ENCODE measurements at places on chromosomes 11 and 22.

DNA sequence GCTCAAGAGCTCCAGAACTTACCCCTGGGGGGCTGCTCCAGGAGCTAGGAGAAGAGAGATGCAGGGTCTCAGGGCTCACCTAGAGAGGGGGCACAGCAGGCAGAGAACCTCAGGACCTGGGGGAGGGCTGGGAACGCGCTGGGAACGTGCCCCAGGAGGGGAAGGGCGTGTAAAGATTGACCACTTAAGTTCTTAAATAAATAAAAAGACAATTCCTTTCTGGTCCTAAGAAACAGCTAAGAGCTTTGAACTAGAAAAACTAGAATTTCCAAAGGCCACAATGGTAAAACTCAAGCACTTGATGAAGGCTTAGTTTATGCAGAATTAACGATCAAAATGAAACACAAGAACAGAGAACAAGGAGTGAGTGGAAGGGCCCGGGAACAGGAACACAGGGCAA lies 89.1 kb downstream of the CELSR1 start:
- DNase-seq, result no peak

GRCh38 chr11:9207229-9207628 lies 57.9 kb downstream of the DENND5A start:
- DNase-seq, result no peak

DNA sequence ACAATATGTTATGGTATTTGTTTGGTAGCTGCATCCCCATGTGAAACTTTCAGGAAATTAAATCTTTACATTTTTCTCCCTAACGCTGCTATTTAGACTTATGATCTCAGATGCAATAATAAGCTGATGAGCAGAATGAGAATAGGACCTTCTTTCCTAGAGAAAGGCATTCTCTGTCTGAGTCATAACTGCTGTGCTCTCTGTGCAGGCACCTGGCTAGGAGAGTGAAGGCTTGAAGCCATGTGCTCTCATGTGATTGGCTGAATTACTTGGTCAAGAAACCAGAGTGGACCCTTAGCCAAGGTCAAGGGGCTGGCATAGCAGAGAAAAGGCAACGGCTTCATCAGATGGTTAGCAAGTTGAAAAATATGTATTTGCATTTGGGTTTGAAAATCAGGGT lies 185.0 kb downstream of the ADAMTS15 start:
- no peak for DNase-seq

- no peak for DNase-seq
Measured at GRCh38 chr22:20571531-20572007, 64.2 kb downstream of the MED15 start.

GRCh38 chr22:42560781-42561180 lies 7.0 kb downstream of the SERHL2 start:
- DNase-seq, result no peak

GRCh38 chr11:86014221-86014620 lies 54.7 kb downstream of the PICALM start:
- DNase-seq, result no peak

DNA sequence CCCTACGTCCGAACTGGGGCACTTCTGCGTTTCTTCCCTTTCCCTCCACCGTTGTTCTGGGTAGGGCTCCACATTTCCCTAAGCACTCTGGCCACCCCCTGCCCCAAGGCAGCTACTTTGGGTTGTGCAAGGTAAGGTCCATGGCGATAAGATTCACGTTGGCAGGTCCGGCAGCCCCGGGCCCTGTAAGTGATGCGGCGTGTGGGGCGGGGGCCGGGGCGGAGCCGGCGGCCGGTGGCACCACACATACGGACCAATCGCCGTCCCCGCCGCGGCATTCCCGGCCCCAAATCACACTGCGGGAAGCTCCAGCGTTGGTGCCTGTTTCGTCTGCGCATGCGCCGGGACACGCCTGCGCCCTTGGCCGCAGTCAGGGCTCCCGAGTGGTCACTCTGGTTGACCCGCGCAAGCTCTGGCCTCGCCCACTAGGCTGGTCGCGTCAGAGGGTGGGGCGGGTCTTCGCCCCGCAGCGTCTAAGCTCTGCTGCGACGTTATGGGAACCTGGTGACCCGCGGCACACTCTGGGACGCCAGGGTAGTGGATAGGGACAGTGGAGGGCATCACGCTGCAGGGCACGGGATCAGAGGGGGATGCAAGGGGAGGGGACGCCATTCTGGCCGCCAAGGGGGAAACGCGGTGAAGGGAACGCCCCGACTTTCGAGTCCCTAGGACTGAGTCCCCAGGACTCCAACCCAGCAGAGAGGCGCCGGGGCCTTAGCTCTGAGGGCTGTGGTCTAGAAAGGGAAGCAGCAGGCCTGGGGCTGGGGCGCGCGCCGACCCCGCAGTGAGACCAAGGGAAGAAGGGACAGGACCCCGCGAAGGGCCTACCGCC lies 1.6 kb downstream of the FADS1 start:
- DNase-seq, result no peak

- peak; percentile 43 for DNase-seq
Measured at GRCh38 chr22:33302049-33302545, 243.9 kb upstream of the SYN3 start.

- DNase-seq, result no peak
Measured at GRCh38 chr11:1304380-1304779, 5.1 kb downstream of the TOLLIP start.

DNA sequence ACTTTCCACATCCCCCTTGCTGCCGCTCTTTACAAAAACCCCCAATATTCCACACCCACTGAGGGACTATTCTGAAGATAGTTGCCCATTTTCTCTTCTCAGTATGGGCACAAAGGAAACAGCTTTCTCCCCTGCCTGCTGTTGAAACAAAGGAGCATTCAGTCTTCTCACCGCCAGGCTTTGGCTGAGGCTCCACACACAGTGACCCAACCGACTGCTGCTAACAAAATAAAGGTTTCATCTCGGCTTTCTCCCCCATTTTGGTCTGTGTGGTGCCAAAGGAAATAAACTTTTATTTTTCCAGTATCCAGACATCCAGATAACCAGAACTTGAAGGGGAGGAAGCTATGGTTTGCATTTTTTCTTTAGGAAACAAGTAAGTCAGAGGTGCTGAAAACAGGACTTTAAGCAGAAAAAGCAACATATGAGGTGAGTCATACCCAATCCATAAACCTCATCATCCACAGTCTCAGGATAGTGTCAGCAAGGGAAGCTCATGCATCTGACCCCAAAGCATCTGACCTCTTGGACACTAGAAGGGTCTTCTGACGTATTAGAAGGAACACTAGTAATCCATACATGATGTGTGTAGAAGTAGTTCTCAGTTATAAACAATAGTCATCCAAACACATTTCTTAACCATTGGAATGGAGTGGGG lies 6.4 kb downstream of the CLMP start:
- no peak for DNase-seq

- DNase-seq, result no peak
Measured at GRCh38 chr11:111735262-111736116, 30.7 kb downstream of the PPP2R1B start.

DNA sequence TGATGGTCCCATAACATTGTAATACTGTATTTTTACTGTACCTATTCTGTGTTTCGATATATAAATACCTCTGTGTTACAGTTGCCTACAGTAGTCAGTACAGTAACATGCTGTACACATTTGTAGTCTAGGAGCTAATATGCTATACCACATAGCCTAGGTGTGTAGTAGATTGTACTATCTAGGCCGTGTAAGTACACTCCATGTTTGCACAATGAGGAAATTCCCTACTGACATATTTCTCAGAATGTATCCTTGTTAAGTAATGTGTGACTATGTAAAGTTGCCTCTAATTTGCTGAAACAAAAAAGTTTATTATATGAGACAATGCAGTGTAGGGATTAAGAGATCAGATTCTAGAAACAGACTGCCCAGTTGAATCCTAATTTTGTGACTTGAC lies 21.3 kb downstream of the CAPRIN1 start:
- DNase-seq, result no peak

- DNase-seq, result no peak
Measured at GRCh38 chr11:19460718-19461405, 220.1 kb upstream of the E2F8 start.

DNA sequence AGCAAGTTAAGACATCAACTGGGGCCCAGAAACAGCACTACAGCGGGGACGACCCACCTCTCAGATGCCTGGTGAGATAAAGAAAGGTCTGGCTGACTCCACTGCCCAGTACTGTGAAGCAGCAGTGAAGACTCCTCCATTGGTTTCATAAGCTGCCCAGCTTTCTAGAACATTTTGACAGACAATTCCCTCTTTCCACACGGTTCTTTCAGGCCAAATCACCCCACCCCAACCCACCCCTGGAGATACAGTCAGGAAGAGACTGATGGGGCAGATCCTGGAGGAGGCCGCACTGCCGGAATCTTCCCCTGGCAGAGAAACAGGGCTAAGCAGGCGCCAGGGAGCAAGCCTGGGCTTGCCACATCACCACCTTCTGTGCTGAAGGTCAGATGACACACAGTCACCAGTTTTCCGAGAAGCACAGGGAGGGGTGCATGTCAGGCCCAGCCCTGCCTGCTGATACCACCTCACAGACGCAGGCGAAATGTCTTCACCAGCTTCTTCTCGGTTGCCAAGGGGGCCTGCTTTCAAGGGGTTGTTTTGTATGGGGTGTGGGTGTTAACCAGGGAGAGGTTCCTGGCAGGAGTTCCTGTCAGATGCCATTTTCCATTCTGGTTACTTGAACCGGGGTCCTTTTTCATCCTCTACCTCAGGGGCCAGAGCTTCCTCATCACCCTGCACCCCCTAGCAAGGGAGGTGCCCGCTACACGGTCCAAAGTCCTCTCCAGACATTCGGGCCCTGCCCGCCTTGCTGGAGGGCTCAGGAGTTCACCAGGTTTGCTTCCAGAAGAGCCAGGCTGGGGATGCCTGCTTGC lies 1.4 kb upstream of the NEAT1 start:
- peak; percentile 81 for DNase-seq

GRCh38 chr11:86805873-86806310 lies 5.5 kb downstream of the PRSS23 start:
- peak; percentile 31 for DNase-seq

GRCh38 chr22:46361826-46362202 lies 26.3 kb downstream of the TRMU start:
- DNase-seq, result no peak

GRCh38 chr22:25027959-25028840 lies 75.7 kb downstream of the KIAA1671 start:
- DNase-seq, result no peak

- no peak for DNase-seq
Measured at GRCh38 chr11:31882951-31883392, 71.8 kb upstream of the PAX6 start.

DNA sequence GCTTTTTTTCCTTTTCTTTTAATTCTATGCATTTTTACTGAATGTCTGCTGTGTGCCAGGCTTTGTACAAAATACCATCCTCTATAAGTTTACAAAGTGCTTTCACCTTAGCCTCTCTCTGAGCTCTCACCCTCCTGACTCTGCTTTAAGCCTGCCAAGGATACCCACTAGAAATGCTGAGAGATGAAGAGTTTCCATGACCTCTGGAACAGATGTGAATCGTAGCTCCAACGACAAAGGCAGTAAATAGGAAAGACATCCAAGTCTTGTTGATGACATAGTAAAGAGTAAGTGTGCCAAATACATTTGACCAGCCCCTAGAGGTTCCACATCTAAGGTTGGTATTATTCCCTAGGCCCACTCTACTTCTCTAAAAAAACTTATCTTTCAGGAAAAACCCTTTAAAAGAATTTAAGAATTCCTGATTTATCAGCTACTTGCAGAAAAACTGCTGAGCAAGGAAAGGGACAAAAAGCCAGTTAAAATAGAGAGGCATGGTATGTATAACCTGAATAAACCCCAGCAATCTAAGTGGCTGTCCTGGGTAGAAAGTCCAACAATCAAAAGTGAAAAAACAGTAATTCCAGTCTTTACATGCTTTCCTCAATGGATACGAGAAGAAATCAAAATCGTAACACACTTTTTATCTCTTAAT lies 45.4 kb downstream of the GAB2 start:
- no peak for DNase-seq

Data from stimulated activated CD4-positive, alpha-beta T cell treated with anti-CD3 and anti-CD28 coated beads, Interleukin-1b, Interleukin-23, amount 100 ng/mL, for 24 hours (primary cell).